HFFc6 (cell line): ENCODE measurements at places on chromosomes 11 and 22.

DNA sequence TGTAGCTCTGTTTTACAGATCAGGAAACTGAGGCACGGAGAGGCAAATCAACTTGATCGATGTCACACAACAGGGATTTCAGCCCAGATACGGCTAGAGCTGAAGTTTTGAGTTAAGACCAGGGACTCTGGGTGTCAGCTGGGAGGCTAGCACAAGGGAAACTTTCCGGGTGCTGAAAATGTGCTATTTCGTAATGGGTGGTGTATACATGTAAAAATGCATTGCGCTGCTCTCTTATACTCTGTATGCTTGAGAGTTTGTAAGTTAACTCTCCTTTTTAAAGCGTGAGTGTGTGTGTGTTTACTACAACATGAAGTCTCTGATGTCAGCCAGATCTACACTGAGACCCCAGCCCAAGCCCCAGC is 227.6 kb downstream of the MN1 start:
- no peak for DNase-seq

- DNase-seq = no peak
These were observed 24.0 kb upstream of the P2RY2 start for GRCh38 chr11:73194034-73194507.

DNA sequence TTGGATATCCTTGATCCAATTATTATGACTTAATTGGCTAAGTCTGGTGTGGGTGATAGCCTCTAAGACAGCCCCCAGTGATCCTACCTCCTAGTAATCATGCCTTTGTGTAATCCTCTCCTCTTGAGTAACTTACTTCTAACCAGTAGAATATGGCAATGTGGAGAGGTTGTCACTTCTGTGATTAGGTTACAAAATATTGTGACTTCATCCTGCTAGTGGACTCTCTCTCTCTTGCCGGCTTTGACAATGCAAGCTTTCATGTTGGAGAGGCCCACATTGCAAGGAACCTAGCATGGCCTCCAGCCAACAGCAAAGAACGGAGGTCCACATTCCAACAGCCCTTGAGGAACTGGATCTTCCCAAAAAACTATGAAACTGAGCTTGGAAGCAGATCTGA is 19.5 kb downstream of the YPEL4 start:
- DNase-seq = no peak

GRCh38 chr11:27871056-27871455 is 170.8 kb upstream of the BDNF start:
- no peak for DNase-seq

GRCh38 chr11:87859636-87860035 is 315.6 kb downstream of the RAB38 start:
- no peak for DNase-seq

GRCh38 chr22:20027966-20028854 is 7.3 kb downstream of the TANGO2 start:
- DNase-seq = peak; percentile 14

GRCh38 chr11:34255101-34255500 is 102.7 kb downstream of the ABTB2 start:
- DNase-seq = no peak

GRCh38 chr11:128412847-128413791 is 174.2 kb downstream of the ETS1 start:
- DNase-seq = no peak

DNA sequence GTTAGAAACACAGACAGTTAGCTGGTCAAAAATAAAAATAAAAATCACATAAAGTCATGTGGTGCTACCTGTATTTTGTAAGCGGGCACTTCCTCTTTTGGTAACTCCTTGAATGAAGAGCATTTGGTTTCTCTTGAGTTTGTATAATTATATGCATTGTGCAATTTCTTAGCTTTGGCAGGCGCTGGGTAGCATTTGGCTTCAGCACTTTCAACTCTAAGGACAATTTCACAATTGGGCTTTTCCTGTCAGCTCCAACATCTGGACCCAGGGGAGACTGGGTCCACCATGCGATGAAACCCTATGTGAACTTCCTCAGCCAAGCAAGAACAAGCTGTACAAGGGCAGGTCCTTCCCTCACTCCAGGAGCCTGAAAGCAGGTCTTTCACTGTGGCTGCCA is 169.1 kb downstream of the RRAS2 start:
- no peak for DNase-seq

DNA sequence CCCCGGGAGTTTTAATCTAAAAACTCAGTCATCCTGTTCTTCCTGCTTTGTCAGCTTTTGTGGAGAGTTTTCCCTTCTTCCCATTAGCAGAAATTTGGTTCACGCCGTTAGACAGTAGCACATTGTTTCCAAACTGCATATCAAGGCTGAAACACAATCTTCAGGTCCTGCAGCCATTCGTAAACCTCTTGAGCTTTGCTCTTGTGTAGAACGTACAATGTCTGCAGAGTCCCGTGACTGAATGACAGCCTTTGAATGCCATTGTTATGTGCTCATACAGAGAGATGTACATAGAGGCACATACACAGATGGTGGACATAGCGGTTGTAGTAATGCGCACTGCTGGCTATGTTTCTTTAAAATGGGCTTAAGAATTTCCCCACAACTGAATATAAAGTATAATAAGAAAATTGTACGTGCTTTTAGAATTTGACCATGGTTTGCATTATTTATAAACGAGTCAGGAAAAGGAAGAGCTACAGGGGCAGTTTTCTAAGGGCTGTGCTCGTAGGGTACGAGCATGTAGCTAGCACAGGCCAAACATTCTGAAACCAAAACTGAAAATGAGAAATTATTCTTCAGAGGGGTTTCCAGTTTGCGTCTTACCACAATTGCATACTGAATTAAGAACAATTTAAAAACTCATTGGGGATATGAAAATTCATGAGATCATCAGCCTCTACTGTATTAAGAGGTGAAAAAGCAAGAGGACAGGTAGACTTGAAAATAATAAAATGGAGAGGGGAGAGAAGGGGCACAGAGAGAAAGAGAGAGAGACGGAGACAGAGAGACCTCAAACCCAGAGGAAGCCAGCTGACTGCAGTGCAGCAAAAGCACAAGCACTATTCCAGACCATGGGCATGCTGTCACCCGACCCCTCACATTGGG is 310.1 kb downstream of the CADM1 start:
- no peak for DNase-seq

- no peak for DNase-seq
These were observed 80.0 kb upstream of the TIMP3 start for GRCh38 chr22:32721328-32722180.

DNA sequence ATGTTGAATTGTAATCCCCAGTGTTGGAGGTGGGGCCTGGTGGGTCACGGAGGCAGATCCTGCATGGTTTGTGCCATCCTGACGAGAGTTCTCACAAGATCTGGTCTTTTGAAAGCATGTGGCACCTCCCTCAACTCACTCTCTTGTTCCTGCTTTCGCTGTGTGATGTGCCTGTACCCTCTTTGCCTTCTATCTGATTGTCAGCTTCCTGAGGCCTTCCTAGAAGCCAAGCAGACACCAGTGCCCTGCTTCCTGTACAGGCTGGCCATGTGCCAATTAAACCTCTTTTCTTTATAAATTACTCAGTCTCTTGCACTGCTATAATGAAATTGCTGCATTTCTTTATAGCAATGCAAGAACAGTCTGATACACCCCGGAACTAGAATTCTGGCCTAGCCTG is 13.1 kb downstream of the PTPN5 start:
- DNase-seq = no peak

DNA sequence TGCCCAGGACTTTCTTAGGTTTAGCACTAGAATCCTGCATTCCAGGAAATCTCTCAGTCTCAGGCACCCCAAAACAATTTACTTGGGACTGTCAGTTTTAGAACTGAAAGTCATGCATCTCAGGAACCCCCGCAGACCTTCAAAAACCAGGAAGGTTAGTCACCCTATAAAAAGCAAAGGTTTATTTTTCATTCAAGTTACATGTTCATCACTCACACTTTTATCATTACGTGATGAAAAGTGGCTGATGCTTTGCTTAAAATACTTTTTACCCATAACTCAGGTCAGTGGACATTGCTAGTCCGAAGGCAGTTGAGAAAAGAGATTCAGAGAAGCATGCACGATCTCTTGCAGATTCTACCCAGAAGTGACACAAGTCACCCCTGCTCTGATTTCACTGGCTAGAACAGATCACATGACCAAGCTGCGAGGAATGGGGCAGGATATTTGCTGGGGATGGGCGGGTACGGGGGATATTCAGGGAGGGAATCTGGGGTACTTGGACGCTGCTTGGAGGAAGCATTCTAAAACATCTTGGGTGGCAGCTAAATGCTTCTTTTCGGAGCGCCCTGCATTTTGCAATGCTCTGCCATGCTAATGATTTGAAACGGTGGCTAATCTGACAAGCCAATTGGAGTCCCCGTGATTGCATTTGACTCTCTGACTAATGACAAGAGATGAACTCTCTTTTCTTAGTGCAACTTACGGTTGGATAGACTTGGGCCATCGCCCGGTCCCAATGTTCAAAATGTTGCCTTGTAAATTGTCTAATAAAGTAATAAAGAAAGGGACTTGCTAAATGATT is 110.2 kb downstream of the MIAT start:
- DNase-seq = no peak

DNA sequence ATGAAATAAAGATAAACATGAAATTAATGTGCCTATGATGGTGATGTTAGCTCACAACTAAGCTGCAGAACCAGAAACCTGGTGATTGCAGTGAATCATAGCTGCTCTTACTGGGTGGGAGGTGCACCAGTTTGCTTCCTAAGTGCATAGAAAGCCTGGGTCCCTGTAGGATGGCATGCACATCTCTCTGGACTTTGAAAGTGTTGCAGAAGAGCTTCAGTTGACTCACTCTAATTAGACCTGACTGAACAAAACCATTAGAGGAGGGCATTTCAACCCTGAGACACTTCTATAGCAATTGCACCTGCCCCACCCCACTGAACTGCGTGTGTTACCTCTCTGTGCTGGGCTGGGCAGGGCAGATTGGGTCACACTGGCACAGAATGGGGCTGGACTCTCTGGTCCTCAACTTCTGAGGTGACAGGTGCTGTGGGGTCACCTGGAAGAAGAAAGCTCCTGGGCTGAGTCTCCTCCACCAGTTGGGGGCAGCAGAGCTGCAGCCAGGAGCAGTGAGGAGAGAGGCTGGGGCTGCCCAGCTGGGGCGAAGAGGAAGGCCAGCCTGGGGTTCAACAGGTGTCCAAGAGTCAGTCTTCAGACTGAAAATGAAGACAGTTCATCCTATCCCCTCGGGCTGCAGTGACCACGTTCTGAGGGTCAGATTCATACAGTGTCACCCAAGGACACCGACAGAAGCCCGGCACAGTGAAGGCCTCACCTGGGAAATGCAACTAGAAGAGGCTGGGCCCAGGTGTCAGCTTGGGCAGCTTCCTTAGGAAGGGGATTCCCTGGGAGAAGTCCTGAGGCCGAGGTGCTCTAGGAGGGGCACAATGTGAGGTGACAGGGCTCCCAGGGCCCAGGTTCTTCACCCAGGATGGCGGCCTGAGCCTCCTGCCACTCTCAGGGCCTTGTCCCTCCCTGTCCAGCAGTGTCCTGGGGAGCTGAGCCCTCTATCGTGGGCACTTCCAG is 58.1 kb downstream of the GGTLC2 start:
- DNase-seq = no peak

GRCh38 chr11:129324533-129325175 is 51.0 kb upstream of the BARX2 start:
- peak; percentile 7 for DNase-seq

DNA sequence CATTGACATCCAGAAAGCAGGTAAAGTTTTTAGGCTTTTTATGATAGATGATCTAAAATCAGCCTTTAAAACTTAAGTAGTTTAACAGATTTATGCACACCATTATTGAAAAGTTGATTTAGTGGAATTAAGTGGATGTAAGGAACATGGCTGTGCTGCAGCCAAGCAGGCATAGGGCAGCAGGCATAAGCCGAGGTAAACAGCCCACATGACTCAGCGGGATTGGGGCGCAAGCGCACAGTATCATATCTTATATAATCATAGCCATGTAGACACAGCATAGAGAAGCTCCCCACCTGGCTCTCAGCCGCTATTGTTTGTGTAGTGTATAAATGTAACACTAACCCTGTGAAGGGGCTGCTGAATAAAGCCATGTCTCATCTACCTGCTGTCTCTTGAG is 157.5 kb downstream of the WNT11 start:
- DNase-seq = no peak

DNA sequence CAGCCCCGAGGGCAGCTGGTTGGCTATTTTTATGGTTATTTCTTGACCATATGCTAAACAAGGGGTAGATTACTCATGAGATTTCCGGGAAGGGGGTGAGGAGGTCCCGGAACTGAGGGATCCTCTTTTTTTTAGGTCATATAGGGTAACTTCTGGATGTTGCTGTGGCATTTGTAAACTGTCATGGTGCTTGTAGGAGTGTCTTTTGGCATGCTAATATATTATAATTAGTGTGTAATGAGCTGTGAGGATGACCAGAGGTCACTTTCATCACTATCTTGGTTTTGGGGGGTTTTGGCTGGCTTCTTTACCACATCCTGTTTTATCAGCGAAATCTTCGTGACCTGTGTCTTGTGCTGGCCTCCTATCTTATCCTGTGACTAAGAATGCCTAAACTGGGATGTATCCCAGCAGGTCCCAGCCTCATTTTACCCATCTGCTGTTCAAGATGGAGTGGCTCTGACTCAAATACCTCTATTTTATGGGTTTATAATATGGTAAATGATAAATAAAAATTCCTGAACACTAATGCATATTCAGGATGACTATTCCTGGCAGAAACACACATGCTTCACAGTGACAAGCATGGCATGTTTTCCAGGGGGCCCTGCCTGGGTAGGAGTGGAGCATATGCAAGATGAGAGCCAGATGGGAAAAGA is 11.2 kb downstream of the KREMEN1 start:
- peak; percentile 67 for DNase-seq

GRCh38 chr11:3104961-3105790 is 48.0 kb upstream of the CARS1 start:
- no peak for DNase-seq

- DNase-seq = no peak
These were observed 3.5 kb downstream of the TRIM66 start for GRCh38 chr11:8679006-8679405.

DNA sequence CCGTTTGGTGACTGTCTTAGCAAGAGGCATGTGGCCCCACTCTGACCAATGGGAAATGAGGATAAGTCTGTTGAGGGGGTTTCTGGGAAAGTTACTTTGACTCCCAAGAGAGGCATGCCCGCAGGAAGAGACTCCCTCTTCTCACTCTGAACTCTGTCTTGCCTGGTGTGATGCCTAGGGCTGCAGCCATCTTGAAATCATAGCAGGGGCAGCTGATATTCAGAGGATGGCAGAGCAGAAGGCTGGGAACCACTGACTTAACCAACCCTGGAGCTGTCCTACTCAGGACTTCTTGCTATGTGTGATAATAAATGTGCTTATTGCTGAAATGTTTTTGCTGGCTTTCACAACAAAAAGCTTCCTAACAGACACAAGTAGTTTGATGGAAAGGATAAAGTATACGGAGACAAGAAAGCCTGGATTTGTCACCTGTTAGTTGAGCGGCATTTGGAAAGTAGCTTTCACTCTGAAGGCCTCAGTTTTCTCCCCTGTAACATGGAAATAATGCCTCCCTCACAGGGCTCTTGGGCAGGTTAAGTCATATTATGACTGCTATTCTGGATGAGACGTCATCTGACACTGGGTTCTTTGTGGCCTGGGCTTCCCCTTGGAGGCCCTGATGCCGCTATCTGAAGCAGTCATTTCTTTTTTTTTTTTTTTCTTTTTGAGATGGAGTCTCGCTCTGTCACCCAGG is 128.5 kb downstream of the CEP164 start:
- DNase-seq = no peak
